ENCODE measurements at places on chromosomes 3 and 15. TPM values are rescaled to one million over a fixed set of nuclear protein-coding genes. Genes with fewer than 3 reads are reported as not detected.

DNA sequence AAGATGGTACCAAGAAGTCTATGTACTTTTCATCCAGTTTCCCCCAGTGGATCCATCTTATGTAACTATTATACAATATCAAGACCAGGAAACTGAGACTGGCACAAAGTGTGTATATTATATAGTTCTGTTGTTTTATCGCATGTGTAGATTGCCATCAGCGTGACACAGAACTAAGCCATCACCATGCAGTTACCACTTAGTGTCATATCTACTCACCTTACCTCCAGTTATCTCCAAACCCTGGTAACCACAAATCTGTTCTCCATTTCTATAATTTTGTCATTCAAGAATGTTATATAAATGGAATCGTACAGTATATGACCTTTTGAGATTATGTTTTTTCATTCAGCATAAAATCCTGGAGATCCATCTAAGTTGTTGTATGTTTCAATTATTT, 23.1 kb downstream of the IFT122 start:
- no peak for DNase-seq

DNA sequence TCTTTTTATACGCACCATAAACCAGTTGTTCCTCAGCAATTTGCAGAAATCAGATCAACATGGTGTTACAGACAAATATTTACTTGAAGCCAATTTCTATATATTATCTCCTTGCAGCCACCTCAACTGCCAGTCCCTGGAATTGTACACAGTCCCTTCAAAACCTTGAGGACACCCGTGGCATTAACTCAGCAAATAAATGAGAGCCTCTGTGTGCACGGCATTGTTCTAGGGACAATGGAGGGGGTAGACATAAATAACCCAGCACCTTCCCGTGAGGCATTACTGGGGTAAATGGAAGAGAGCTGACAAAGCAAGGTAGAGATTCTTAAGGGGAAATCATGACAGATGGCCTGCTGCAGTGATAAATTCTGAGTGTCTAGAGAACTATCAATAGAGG, 12.5 kb downstream of the TM2D3 start:
- DNase-seq: no peak

DNA sequence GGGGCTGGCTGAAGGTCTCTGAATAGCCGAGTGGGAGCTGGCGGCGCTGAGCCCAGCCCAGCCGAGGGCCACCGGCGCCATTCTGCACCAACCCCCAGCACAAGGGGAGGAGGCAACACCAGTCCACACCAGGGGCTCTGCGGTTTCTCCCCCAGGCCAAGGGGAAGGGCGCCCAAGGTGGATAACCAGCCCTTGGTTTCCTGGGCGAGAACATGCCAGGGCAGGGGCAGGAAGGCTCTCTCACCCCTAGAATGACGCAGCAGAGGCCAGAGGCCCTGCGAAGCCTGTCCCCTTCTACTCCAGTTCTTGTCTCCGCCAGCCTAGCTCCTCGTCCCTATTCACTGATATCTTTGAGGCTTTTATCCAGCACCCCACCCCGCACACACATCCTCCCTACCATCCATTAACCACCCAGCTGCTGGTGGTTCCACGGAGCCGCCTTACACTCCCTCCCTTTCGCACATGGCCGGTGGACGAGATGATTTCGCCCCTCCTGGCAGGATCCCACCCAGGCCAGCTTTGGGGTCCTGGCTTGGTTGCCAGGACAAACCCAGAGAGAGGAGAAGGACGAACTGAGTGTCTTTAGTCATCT, 1.3 kb downstream of the RBPMS2 start:
- no peak for DNase-seq

DNA sequence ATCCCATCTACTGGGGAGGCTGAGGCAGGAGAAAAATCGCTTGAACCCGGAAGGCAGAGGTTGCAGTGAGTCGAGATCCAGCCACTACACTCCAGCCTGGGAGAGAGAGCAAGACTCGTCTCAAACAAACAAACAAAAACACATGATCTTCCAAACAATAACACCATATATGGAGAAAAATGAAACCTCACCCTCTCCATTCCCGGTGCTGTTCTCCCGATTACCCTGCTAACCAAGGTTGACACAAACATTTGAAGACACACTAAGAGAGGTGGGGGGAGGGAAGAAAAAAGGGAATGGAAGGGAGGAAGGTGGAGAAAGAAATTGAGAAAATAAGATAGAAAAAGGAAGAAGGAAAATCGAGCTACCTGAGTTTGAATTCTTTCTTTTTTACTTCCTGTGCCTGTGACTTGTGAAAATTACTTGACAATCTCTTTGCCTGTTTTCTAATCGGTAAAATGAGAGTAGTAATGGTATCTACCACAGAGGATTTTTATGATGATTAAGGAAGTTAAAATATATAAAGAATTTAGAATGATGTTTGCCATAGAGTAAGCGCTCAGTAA, 1.1 kb upstream of the PLSCR2 start:
- DNase-seq: no peak

DNA sequence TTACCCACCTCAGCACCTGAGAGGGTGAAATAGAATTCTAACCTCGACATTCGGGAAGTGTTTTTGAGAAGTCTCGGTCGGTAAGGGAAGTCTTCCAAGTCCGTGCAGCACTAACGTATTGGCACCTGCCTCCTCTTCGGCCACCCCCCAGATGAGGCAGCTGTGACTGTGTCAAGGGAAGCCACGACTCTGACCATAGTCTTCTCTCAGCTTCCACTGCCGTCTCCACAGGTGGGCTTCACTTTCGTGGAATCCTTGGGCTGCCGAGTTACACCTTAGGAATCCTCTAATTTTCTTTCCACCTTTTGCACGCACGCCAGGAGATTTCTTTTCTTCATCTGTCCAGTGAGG, 775 bp downstream of the CCNDBP1 start:
- DNase-seq: no peak

GRCh38 chr3:53729618-53730017, 116.6 kb downstream of the CHDH start:
- no peak for DNase-seq

- DNase-seq: no peak
Observed at GRCh38 chr3:41148478-41148877, 50.8 kb upstream of the CTNNB1 start.

- DNase-seq: no peak
Observed at GRCh38 chr3:11201251-11202019, 47.1 kb downstream of the HRH1 start.

DNA sequence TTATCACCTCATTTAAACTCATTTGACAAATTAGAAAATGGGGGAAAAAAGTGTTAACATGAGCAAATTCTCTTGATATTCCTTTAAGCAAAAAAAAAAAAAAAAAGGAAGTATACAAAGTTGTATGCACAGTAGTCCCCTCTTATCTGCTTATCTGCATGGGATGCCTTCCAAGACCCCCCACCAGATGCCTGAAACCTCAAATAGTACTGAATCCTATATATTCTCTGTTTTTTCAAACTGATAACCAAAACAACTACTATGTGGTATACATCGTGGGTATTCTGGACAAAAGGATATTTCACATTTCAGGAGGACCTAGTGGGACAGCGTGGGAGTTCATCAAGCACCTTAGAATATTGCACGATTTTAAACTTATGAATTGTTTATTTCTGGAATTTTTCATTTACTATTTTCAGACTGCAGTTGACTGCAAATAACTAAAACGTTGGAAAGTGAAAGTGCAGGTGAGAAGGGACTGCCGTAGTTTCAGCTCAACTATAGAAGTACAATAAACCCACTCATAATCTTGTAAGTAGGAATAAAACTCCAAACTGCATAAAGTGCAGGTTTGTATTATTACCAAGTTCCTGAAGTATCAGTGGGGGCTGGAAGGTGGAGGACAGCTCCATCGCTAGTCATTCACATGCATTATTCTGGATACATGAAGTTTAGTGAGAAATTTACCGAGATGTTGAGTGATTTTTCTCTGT, 43.6 kb upstream of the PLCL2 start:
- DNase-seq: no peak

- no peak for DNase-seq
Observed at GRCh38 chr15:75167588-75168350, 33.9 kb upstream of the C15orf39 start.

DNA sequence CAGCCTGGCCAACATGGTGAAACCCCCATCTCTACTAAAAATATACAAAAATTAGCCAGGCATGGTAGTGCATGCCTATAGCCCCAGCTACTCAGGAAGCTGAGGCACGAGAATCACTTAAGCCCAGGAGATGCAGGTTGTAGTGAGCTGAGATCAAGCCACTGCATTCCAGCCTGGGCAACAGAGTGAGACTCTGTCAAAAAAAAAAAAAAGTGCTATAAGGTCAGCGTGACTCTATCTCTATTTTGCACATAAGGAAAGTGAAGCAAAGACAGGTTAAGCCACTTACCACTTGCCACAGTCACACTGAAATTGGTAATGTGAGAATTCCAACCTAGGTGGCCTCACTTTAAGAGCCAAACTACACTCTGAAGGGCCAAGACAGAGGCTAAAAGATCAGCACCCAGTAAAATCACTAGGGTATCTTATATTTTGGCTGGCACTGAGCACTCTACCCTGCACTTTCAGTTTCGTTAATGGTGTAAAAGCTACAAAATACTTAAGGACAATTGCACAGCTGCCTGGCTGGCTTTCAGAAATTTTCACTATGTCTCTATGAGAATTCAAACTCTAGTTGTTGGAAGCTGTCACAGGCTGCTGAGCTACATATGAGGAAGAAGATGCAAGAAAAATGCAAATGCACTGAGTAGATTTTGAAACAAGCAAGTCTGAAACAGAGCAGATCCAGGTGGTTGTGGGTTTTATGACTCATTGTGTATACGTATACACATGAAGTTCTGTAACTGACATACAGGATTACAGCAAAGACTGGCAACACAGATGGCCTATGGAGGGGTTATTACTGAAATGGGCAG, 32.7 kb downstream of the TRANK1 start:
- no peak for DNase-seq

DNA sequence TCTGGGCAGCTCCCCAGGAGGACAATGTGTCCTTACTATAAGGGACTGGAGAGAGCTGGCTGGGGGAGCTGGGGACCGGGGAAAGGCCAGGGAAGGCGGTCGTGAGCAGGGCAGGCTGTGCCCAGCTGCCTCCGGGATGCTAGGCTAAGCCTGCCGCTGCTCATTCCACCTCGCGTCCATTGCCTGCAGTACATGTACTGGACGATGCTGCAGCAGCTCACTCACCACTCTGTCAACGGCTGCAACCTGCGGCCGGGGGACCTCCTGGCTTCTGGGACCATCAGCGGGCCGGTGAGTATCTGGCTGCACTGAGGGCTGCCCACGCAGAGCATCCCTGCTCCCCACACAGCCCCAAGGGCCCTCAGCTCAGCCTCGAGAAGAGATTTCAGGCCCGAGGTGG, 27.1 kb downstream of the FAH start:
- no peak for DNase-seq

DNA sequence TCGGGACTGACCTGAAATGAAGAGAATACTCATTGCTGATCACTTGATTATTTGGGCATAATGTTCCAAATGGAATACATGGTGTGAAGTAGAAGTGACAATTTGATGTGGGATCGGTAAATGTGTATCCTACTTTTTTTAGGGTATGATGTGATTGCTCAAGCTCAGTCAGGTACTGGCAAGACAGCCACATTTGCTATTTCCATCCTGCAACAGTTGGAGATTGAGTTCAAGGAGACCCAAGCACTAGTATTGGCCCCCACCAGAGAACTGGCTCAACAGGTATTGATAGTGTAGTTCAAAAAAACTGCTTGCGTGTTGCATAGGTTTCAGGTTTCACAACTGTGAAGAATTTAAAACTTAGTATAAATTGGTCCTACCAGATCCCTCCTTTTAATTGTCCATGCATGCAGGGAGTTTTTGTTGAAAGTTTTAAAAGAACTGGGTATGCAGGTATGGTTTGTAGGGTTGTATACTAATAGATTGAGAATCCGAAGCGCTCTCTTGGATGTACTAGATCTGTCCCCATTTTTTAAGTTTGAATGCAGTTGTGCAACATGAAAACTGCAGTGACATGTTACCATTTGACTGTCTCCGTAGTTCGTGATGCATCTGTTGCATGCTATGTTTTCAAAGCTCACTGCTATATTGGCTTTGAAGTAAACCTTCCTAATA, 1.6 kb downstream of the EIF4A2 start:
- no peak for DNase-seq

DNA sequence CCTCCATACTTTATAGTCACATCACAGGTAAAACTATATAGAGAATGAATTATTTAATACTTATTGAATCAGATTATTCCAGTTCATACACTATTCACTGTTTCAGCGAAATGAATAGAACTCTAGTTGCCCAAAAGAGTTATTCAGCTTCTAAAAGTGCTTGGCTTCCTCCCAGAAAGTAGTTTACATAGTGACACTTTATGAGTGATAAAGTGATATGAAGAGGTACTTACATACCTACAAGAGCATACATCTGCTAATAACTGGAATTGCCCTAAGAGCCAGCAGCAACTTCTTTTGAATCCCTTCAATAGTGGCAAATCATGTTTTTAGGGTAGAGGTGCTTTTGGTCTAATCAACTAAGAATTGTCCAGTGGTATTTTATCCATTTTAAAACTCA, 635.1 kb upstream of the AGTR1 start:
- DNase-seq: no peak

GRCh38 chr15:74202452-74203401, at the start of gene STRA6:
Gene STRA6, minus strand, starts transcription at chr15:74202787. Its CDS starts 520 bp downstream, at chr15:74202267.
- DNase-seq: peak; percentile 61

- no peak for DNase-seq
Observed at GRCh38 chr15:52006702-52007340, 12.2 kb upstream of the MAPK6 start.

GRCh38 chr3:28089527-28089897, 151.9 kb upstream of the CMC1 start:
- DNase-seq: no peak

- DNase-seq: no peak
Observed at GRCh38 chr3:197462808-197463207, 93.0 kb downstream of the BDH1 start.

GRCh38 chr3:197675951-197676350, 60.8 kb downstream of the RUBCN start:
- DNase-seq: no peak

- DNase-seq: no peak
Observed at GRCh38 chr3:167864552-167864874, 129.0 kb downstream of the SERPINI1 start.

DNA sequence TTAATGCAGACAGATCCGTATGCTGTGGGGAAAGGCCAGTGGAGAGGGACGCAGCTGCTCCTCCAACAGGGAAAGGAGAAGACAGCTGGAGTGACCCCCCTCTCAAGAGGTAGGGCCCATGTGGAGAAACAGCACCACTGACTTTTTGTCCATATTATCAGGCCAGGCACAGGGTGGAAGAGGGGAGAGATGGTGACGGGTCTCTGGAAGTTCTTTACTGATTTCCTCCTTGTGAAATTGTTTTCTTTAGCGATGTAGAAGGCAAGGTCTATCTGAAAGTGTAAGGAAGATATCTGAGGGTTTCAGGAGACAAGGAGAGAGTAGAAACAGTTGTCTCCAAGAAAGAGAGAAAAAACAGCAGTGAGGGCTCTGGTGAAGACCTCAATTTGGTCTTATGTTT, 338.8 kb downstream of the VPS13C start:
- DNase-seq: peak; percentile 58

GRCh38 chr3:155549087-155549486, 195.8 kb downstream of the PLCH1 start:
- DNase-seq: no peak

THPO gene
- total RNA-seq: 0.61 TPM

DUOXA2 gene
- not detected for total RNA-seq

MCTP2 gene
- 0.13 TPM for total RNA-seq

GXYLT2 gene
- 7.0 TPM for total RNA-seq

ADAMTS9 gene
- total RNA-seq: 6.7 TPM

DCP1A gene
- 15.4 TPM for total RNA-seq

CYP1A1 gene
- not detected for total RNA-seq

SNRK gene
- total RNA-seq: 12.6 TPM

TM4SF4 gene
- total RNA-seq: not detected

PRTG gene
- 50.3 TPM for total RNA-seq

MKRN3 gene
- 4.9 TPM for total RNA-seq

PYDC2 gene
- total RNA-seq: not detected

LRRC49 gene
- 21.1 TPM for total RNA-seq

ZNF80 gene
- not detected for total RNA-seq

PCSK6 gene
- total RNA-seq: 0.13 TPM

Data from SJCRH30 (cell line).